ENCODE measurements at places on chromosomes 11 and 22.

- no peak for DNase-seq
These were observed 18.8 kb downstream of the ADORA2A start for GRCh38 chr22:24446260-24446611.

- DNase-seq, result no peak
These were observed 10.3 kb downstream of the EIF4G2 start for GRCh38 chr11:10798330-10798928.

GRCh38 chr11:94593030-94593429 is 25.9 kb downstream of the PIWIL4 start:
- DNase-seq, result no peak

- no peak for DNase-seq
These were observed 36.0 kb downstream of the CD6 start for GRCh38 chr11:61007383-61007955.

DNA sequence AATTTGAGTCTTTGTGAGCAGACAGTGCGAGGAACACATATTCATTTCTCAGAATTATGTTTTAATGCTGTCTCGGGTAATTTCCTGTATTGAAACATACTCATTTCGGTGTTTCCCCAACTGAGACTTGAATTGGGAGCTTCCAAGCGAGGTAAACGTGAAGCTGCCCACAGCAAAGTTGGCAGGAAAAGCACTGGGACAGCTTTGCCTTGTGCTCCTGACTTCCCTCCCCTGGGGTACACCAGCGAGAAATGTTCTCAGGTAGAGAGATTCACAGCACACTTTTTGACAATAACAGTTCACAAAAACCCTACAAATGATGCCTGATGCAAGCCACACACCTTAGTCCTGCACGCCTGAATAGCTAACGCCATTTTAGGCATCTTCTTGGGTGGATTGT is 3.1 kb downstream of the HTR3B start:
- no peak for DNase-seq
